Natural killer cell (primary cell): ENCODE measurements at places on chromosomes 7 and 10.

GRCh38 chr7:75866489-75867389, 12.1 kb upstream of the RHBDD2 start:
- DNase-seq = peak; percentile 24

DNA sequence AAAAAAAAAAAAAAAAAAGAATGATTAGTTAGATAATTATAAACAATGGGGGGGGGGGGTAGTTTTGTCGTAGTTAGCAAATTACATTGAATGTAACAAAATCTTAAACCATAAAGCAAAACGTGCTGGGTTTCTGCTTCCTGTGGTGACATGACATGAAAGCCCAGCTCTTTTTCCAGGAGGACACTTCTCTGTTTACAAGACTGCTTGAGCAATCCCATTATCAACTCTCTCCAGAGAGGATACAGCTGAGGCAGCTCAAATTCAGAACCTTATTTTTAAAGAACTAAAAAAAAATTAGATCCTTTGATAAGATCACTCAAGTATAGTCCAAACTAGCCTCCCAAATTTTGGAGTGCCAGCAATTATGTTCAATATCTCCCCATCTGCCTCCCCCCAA, 58.6 kb downstream of the ADRB1 start:
- DNase-seq = no peak

DNA sequence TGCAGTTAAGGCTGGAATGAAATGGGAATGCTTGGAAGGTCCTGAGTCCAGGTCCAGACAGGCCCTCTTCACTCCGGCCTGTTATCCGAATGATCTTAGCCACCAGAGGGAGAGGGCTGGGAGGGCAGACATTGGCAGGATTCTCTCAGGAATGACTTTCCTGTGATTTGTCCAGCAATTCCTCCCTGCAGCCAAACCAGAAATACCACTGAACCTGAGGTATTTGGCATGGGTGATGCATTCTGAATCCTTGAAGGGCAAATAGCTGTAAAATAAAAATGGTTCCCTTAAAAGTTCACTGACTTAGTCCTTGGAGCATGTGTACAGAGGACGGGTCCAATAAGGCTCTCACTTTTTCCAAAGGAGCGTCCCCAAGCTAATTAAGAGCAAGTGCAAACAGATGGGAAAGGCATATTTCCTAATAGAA, 77.5 kb upstream of the HABP2 start:
- no peak for DNase-seq

- DNase-seq = no peak
Observed at GRCh38 chr7:30779574-30779973, 8.4 kb downstream of the MINDY4 start.

DNA sequence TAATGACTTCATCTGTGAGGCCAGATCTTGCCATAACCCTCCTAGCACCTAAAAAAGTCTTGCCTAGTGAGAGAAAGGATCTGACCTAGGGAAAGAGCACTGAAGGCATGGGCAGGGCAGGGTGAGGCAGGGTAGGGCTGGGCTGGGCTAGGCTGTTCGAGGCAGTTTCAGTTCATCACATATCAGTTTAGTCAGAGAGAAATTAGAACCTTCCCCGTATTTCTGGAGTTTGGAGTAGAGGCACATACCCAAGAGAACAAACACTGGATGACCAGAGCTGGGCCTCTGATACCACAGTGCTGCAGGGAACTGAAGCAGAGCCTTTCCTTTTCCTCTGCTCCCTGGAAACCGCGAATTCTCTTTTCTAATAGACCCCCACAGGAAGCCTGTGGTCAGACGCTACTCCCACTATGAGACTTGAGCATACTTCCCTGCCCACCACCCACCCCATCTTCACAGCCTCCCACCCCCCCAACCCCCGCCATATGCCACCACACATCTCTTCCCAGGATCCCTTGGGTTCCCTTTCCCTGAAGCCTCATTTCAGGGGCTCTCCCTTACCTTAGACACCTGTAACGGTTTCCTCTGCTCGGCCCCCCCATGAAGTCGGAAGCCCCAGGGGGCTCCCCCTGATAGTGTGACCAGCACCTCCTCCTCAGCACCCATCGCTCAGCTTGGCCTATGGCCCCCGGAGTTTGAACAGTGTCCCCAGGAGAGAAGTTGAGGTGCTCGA, 406 bp downstream of the SYNPO2L start:
- no peak for DNase-seq
